ENCODE measurements at places on chromosomes 7 and 10.

DNA sequence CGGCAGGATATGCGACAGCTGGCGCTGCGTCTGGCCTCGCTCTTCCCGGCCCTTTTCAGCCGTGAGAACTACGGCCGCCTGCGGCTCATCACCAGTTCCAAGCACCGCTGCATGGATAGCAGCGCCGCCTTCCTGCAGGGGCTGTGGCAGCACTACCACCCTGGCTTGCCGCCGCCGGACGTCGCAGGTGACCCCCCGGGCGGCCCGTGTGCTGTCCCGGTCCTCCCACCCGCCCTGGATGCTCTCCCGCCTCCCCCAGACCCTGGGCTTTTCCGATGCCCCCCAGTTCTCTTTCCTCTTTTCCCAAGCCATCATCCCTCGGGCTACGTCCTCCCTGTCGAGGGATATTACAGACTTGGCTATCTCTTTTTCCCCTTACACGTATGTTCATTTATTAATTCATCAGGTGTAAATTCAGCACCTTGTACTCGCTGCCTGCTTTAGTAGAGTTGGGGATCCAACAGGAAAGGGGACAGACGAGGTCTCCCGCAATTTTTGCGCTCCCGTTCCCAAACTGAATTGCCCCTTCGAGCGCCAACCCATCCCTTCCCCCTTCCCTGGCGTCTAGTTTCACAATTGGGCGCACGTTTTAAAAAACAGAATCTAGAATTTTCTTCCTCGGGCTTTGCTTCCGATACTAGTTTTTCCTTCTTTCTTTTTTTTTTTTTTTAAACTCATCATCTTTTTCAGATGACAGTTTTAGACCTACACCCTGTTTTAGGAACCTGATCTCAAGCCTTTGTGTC, 846 bp downstream of the MINPP1 start:
- H3K4me1 ChIP-seq, result peaks cover 15% of the 10 kb centered on the region
- DNase-seq, result peak; percentile 26
- peak overlapping the region; percentile 72 for H3K4me3 ChIP-seq
- peak overlapping the region; percentile 89 for H3K27ac ChIP-seq

DNA sequence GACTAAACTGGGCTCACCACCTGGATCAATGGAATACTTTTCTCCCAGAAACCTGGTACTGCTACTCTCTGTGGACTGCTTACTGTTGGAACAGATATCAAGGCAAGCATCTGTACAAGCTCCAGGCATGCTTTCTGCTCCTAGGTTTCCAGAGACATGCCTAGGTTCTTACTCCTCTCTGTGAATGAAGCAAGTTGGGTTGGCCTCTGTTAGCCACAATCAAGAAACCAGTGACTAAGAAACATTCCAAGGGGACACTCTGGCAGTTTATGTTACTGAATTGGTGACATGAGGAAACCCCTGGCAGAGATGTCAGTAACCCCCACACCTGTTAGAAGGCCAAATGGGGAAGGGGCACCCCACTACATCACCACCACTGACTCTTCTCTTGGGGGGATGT, 121.9 kb downstream of the GFRA1 start:
- no peaks in the 10 kb centered on the region for H3K27me3 ChIP-seq
- H3K4me1 ChIP-seq, result no peaks in the 10 kb centered on the region
- no peaks in the 10 kb centered on the region for H3K36me3 ChIP-seq
- DNase-seq, result no peak

DNA sequence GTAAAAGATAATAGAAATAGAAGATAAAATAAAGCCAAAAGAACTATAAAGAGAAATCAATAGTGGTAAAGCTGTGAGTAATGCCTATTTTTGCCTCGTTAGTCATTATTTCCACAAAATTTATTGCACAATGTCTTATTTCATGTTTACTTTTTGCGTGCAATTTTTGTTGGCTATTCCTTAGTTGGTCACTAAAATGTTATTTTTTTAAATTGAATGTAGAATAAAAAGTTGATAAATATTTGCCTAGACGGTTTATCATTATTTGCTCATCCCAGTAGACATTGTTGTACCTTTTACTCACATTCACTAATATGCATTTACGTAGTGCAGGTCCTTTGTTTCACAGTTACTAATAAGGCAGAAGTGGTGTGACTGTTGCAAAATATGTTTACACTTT, 227.8 kb upstream of the BMPER start:
- no peaks in the 10 kb centered on the region for H3K36me3 ChIP-seq
- H3K4me1 ChIP-seq, result no peaks in the 10 kb centered on the region
- no peak overlapping the region for H3K27ac ChIP-seq
- H3K27me3 ChIP-seq, result no peaks in the 10 kb centered on the region
- DNase-seq, result no peak

DNA sequence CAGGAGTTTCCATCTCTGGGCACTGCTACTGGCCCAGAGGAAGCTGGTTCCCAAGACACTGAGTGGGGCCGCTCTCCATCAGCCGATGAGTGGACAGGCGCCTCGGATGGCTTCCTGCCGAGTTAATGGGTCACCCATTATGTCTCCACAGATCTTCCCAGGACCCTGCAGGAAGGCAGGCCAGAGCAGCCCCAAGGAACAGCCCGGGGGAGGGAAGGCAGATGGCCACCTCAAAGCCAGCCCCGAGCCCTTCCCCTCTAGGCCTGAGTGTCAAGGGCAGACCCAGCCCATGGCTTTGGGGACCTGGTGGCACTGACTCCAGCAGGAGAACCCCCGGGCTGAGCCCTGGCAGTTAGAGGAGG, 3.4 kb upstream of the LFNG start:
- no peaks in the 10 kb centered on the region for H3K27me3 ChIP-seq
- H3K4me3 ChIP-seq, result no peak overlapping the region
- H3K27ac ChIP-seq, result peak overlapping the region; percentile 82
- no peaks in the 10 kb centered on the region for H3K36me3 ChIP-seq
- no peak for DNase-seq

GRCh38 chr7:42572561-42572960, 335.6 kb upstream of the GLI3 start:
- H3K27ac ChIP-seq, result no peak overlapping the region
- no peaks in the 10 kb centered on the region for H3K4me1 ChIP-seq
- DNase-seq, result no peak
- H3K4me3 ChIP-seq, result no peak overlapping the region

DNA sequence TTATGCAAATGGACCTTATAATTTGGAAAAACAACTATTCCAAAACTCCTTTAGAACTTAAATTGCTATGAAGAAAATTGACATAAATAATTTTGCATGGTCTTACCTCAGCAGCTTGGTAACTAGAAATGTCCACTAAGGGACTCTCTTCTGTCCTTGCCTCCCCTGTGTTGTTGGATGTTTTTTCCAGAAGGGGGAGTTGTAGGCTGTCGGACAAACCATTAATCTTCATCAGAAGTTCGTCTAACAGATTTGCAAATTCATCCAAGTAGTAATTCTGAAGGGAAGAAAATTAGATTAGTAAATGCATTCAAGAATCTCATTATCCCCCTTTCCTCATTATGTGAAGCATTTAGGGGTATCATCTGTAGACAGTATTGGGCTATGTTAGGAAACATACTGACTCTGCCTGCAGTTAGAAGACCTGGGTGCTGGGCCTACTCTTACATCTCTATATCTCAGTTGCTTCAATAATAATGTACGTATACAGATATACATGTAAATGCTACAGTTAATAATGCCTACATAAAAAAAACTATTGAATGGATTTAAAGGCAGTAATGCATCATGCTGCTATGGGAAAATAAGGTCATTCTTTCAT, 155.6 kb downstream of the PKD1L1 start:
- no peaks in the 10 kb centered on the region for H3K27me3 ChIP-seq
- H3K27ac ChIP-seq, result no peak overlapping the region
- DNase-seq, result no peak
- H3K4me3 ChIP-seq, result no peak overlapping the region
- peaks cover 15% of the 10 kb centered on the region for H3K4me1 ChIP-seq

All from astrocyte (in vitro differentiated cells and primary cell).